HS-5 (cell line): ENCODE measurements at places on chromosomes 2 and 18.

GRCh38 chr18:4854671-4855070, 342.4 kb downstream of the AKAIN1 start:
- DNase-seq: no peak

DNA sequence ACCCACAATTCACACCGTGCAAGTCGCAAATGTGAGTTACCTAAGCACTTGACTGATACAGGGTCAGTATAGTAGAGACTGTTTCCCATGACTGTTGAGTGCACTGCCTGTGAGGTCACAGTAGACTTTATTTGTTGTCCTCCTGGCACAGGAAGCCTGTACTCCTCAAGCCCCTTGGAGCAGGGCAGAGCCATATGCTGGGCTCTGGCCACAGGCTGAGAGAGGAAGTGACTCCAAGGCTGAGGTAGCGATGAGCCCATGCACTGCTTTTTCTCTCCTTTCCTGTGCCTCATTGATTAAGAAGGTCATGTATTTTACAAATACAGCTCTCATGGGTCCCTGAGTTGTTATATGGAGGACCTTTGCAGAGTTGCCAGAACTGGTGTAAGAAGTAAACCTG, 287.7 kb downstream of the SRBD1 start:
- no peak for DNase-seq

DNA sequence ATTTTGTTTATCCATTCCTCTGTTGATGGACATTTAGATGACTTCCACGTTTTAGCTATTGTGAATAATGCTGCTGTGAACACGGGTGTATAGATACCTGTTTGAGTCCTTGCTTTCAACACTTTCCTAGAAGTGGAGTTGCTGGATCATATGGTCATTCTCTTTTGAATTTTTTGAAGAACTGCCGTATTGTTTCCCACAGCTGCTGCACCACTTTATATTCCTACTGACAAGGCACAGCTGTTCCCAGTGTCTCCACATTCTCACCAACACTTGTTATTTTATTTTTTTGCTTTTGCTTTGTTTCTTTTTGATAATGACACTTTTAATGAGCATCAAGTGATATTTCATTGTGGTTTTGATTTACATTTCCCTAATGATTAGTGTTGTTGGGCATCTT, 41.4 kb upstream of the KCNJ13 start:
- no peak for DNase-seq

DNA sequence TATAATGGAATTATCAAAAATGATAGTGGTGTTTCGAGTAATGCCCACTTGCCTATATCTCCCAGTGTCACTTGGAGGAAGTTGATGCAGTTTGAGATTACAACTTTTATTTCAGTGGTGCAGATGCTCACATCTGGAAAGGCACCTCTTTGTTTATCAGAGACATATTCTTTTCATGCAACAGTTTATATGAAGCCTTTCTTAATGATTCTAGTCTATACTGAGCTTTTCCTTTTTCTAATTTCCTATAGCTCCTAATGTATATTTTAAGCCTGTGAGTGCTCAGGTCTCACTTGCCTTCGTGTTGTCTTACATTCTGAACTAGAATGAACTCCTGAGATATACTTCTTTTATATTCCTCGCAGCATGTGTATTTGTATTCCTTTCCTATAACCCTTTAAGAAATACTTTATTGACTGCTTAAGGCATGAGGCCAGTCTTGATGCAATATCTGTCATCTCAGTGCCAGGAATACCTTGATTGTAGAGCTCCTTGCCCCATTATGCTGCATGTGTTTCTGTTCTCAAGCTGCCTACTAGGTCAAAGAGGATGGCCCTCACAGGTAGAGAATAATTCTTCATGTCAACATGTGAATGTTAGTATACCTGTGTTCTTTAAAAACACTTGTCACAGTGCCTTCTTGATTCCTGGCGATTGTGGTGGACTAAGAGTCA, 52.6 kb downstream of the VRK2 start:
- DNase-seq: no peak

GRCh38 chr2:46615986-46616485, 136.7 kb downstream of the TMEM247 start:
- no peak for DNase-seq

GRCh38 chr2:210337159-210337558, 22.2 kb upstream of the MYL1 start:
- no peak for DNase-seq

- no peak for DNase-seq
These were observed 76.9 kb downstream of the CRIM1 start for GRCh38 chr2:36432479-36432878.

- no peak for DNase-seq
These were observed 5.7 kb downstream of the PROC start for GRCh38 chr2:127423880-127424279.

GRCh38 chr2:178263159-178263860, 69.0 kb downstream of the OSBPL6 start:
- no peak for DNase-seq

- no peak for DNase-seq
These were observed 332.3 kb downstream of the CLIP4 start for GRCh38 chr2:29447513-29447912.

- DNase-seq: no peak
These were observed 11.7 kb downstream of the SH3YL1 start for GRCh38 chr2:252001-252602.

GRCh38 chr18:59359576-59359952, 499 bp upstream of the LMAN1 start:
- DNase-seq: no peak

DNA sequence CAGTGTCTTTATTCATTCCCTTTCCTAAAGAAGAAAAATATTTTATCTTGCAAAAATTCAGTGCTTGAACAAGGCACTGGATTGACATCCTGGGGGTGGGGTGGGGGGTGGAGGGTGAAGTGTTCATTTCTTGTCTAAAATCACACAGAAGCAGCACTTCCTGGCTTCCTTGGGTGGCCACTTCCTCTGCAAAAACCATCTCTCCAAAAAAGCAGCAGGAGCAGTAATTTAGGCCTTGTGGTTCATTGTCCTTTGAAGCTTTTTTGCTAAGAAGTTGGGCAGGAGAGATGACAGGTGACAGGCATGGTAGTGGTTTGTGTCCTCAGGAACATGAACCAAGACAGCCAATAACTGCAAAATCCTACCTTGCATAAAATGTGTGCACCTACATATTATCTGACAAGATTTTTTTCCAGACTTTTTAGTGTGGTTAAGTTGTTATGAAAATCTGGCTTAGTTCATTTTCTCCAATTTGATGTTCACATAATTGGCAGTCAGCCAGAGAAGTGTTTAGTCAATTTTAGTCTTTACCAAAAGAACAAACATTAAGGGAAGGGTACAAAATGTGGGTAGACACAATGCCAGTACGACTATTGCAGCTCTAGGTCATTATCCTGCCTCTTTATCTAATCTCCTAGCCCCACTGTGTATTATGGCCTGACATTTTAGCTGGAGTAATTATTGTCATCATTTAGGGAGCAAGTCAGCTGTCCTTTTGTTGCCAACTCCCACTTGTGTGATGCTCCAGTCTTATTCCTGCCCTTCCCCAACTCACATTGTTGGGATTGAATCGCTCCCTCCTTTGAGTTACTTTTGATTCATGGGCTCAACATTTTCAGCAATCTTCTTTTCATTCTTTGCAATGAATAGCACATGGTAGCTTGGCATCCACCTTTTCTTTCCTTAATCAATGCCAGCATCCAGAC, 177.2 kb downstream of the MYO3B start:
- no peak for DNase-seq

DNA sequence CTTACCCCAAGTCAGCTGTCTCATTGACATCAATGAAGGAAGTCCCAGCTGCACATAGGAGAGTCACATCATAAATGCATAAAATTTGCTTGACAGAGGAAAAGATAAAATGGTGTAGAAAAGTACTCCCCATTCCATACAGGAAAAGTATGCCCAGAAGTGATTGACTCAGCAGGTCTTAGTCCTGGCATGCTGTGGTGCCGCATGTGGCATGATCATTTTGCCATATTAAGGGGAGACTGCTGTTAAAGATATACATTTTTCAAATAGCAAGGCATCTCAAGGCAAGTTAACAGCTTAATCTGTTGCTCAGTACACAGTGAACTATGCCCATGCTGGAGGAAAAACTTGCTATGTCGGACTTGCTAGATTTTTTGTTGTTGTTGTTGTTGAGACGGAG, 8.1 kb downstream of the COPS7B start:
- no peak for DNase-seq

DNA sequence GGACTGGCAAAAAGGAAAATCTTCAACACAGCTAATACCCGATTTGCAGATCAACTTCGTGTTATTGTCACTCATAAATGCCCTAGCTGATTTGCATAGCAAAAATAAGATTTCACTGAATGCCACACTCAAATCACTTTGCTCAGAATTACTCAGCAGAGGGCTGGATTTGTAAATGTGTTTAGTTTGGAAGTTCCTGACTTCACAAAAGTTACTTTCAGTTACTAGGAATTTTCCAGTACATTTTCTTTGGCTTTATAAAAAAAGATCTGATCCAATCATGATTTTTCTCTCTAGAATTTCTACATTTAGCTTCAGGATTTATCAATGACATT, 433.3 kb upstream of the ID2 start:
- no peak for DNase-seq

GRCh38 chr2:188089901-188090300, 201.8 kb upstream of the GULP1 start:
- no peak for DNase-seq

DNA sequence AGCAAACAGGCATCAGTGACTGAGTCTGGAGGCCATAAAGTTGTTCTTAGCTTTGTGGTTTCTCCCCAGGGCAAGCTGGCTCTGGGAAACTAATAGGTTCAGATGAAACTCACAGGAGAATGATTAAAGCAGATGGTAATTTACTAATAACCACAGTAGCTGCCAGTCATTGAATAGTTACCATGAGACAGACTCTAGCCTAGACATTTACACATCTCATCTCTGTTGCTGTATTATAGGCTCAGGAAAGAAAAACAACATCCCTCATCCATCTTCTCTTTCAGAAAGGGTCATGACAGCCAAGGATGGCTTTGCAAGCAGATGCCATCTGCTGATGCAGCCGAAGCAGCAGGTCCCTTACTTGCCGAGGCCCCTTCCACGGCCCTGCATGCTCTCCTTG, 314.0 kb upstream of the ID2 start:
- no peak for DNase-seq

DNA sequence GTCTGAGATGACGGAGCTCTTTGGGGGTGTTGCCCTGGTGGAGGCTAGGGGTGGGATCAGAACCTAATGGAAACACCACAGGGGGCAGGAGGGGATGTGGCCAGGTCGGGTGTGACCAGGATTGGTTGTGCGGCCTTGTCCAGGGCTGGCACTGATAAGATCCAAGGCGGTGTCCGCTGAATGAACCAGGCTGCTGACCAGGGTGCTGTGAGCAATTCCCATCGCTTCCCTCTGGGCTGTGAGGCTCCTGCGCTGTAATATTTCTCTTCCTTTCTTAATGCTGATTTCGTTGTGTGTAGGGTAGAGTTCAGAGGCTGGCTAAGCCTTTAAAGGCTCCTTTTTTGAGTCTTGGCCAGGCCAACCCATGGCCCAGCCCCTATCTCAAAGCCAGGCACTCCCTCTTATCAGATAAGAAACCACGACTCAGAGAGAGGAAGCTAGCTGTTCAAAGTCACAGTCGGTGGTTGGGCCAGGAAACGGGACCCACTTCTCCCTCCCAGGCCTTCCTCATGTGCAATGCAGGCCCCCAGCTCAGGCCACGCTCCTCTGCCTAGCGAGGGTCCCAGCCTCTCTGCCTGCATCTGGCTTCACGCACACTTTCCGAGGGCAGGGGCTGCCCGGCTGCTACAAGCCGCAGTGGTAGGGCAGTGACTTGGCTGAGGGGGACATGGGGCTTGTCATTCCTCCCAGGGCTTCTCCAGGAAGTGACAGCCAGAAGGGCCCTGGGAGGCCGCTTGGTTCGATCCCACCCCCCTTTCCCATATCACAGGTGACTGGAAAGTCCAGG, 26.0 kb upstream of the FOSL2 start:
- DNase-seq: no peak

DNA sequence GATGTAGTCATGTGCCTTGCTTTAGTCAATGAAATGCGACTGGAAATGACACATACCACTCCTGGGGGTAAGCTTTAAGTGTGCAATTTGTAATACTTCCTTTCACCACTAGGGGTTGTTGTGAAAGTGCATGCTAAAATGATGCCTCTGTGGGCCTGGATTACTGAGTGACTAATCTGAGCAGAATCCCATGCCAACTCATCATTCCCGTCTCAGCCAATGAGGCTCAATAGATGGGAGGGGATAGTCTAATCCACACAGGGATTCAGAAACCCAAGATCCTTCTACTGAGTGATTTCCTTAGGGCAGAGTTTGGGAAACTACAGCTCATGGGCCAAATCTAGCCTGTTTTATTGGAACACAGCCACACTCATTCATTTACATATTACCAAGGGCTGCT, 54.0 kb downstream of the HRH4 start:
- DNase-seq: peak; percentile 56

DNA sequence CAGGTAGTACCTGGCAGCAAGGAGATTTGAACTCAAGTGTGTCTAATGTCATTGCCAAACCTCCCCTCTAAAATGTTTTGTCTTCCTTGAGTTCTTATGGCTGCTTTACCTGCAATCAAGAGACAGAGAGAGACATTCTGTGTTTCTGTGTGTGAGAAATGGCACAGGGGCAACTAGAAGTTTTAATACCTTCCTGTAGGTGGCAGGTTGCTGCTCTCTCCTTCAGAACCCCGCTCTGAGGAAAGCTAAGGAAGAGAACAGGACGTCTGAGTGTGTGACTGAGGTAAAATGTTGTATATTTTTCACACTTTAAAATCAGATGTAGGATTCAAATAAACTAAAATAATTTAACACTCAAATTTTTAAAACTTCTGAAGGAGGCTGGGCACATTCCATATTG, 19.2 kb downstream of the DTNA start:
- no peak for DNase-seq

DNA sequence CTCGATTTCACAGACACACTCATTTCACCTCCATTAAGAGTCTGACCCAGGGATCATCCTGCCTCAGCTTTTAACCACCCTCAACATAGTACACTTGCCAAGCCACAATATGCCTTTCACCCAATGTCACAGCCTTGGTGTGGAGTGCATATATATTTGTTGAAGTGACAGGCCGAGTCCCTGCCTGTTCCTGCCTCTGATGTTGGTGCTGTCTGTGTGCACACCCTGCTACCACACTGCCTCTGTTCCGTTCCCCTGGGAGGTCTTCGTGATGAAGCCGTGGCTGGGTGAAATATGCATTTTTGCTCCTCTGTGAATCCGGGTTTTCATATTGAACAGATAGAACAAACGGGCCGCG, 90.3 kb downstream of the RNF144A start:
- no peak for DNase-seq

GRCh38 chr2:105611811-105612424, 132.8 kb upstream of the NCK2 start:
- DNase-seq: no peak

GRCh38 chr2:68959001-68959400, 6.3 kb upstream of the GKN2 start:
- no peak for DNase-seq

DNA sequence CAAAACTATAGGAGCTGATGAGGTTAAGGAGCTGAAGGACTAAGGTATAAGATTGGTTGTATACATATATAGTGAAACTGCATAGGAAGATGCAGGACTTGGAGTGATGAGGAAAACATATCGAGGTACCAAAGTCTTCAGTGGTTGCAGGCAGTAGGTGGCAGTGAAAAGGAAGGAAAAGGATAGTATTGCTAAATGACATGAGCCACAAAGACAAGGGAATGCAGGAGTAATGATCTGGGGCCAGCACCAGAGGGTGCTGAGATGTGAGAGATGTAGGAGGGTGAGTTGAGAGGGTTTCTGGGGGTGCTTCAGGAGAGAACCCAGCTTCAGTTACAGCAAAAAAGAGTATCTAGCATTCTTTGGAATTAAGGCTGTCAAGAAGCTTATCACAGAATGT, 172.2 kb upstream of the MYO3B start:
- no peak for DNase-seq

- no peak for DNase-seq
These were observed 395.7 kb upstream of the SALL3 start for GRCh38 chr18:78583739-78584458.
